Putamen (tissue), 1 donor: ENCODE measurements at places on chromosomes 3 and 15.
A peak's percentile ranks its signal among the peaks of the same experiment; 100 is the strongest.

- no peak for DNase-seq
Observed at GRCh38 chr15:82064824-82065223, 19.0 kb upstream of the MEX3B start.

DNA sequence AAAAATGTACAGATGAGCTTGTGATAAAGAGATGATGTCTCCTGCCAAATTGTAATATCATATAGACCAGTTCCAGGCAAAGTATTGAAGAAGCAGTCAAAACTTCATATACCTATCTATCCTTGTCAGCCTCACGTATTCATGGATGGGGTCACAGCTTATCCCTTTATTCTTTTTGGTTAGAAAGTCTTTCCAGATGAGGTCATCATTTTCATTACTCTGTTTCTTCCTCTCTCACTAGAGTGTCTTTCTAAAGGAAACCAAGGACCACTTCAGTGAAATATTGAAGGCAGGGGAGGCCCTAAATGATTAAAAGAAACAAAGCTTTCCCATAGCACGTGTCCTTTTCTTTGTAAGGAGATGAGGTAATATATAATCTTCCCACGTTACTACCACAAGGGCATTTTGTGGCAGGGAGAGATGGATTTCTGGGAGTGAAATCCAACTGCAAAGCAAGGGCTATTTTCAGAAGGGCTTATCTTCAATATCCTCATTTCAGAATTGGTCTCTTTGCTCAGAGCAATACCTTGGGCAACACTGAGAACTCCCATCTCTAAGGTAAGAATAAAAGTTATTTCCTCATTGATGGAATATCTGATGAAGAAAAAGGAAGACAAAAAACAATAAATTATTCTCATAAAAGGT is 260.2 kb downstream of the TIGIT start:
- no peak for DNase-seq

- peak; percentile 73 for DNase-seq
Observed at GRCh38 chr3:182258538-182259177, 534.6 kb upstream of the ATP11B start.

- no peak for DNase-seq
Observed at GRCh38 chr3:193029800-193030199, 112.1 kb upstream of the MB21D2 start.

GRCh38 chr15:70474471-70475406 is 288.6 kb downstream of the UACA start:
- no peak for DNase-seq

- DNase-seq: no peak
Observed at GRCh38 chr15:98160236-98160635, 199.7 kb downstream of the ARRDC4 start.

DNA sequence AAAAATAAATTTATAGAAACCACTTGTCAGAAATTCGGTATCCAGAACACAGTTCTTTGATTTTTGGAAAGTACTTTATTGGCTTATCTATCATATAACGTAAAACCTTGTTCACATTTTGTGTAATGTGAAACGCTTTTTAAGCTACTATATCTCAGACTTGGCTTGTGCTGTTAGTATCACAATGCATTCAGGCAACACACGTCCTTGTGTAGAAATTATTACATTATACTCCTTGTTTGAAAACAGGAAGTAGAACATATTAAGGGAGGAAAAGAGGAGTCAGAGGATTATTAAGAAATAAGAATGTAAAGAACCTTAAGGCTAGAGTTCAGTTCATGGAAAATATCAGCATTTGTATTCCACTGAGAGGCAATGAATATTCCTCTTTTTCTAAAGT is 1.6 kb downstream of the DNAJC13 start:
- no peak for DNase-seq

DNA sequence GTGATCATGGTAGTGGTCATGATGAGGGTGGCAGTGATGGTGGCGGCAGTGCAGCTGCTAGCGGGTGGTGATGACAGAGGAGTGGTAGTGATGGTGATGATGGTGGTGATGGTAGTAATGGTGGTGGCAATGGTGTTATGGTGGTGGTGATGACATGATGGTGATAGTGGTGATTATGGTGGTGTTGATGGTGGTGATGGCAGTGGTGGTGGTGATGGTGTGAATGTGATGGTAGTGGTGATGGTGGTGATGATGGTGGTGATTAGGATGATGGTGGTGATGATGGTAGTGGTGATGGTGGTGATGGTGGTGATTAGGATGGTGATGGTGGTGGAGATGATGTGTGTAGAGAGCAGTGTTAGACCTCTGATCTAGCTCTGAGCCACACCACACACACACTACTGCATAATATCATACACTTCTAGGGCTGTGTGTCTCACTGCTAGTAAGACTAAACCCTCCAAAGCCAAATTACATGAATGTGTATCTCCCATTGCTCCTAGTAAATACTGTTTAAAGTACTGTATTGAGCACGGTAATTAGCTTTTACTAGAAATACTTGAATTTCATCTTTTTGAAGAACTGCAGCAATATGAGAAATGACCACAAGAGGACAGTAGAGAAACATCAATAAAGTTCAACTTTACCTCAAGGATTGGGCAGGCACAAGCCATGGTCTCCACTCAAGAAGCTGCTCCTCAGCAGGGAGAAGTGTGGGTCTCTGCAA is 28.8 kb downstream of the TMED3 start:
- DNase-seq: peak; percentile 3

DNA sequence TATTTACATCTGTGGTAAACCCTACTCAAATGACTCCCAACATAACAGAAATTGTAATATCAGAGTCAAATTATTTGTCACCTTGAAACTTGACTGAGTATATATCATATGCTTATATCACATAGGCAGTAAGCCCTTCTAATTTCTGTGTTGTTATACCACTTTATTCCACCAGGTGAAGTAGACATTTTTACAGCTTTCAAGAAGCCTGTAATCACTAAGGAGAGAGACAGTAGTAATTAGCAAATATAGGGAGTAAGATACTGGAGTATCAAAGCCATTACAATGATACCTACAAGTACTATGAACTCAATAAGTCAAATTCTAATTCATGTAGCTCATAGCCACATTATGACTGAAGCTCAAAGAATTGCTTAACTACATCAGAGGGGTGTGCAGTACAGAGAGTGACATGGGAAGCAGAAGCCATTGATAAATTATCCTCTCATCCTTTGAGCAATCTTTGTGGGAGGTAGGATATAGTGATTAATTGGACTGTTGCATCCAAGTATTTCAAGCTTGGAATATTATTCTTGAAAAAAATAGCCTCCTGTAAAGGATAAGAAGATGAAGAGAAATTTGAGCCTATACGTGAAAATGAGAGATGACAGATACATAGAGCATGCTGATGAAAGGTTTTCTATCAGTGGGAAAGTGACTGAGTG is 1005.9 kb downstream of the ZPLD1 start:
- no peak for DNase-seq

DNA sequence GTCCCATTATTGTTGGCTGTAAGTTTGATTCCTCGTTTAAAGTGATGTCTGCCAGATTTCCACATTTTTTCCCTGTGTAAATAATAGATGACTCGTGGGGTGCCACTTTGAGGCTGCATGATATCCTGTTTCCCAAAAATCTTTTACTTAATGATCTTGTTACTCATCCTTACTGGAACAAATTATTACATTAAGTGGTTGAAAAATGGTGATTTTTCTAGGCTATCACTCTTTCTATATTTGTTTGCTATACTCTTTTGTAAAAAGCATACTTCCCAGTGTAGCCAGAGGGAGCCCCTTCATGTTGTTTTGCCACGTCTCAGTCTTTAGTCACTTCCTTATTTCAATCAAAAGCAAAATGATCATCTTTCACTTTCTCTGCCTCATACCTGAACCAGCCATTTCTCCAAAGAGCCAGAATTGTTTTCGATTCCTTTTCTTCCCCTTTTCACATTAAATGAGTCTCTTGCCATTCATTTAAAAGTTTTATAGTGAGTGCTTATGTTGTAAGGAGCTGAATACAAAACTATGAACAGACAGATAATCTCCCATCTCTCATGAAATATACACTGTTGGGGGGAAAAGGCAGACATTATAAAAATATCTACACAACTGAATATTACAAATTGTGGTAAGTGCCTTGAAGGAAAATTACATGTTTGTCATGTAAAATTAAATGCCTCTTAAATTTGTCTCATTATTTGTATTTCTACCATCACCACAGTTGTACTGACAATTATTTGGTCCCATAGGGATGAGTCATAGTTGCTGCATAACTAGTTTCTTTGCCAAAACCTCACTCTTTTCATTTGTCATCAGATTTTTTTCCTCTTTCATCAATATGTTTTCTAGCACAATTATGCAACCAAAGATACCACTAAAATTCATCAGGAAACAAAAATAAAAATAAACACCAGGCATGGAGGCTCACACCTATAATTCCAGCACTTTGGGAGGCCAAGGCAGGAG is 41.5 kb downstream of the ADGRG7 start:
- DNase-seq: no peak
